NCI-H1436 (cell line): ENCODE measurements at places on chromosomes 2 and 18.

DNA sequence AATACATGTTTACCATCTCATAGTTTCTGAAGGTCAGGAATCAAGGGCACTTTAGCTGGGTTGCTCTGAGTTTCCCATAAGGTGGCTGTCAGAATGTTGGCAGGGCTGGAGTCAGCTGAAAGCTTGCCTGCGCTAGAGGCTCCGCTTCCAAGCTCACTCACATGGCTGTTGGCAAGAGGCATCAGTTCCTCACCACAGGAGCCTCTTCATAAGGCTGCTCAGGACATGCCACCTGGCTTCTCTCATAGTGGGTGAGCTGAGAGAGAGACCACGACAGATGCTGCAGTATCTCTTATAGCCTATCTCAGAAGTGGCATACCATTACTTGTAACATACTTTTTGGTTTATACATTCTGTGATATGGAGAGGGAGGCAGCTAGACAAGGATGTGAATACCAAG is 7.2 kb downstream of the HADHB start:
- no peak for DNase-seq

DNA sequence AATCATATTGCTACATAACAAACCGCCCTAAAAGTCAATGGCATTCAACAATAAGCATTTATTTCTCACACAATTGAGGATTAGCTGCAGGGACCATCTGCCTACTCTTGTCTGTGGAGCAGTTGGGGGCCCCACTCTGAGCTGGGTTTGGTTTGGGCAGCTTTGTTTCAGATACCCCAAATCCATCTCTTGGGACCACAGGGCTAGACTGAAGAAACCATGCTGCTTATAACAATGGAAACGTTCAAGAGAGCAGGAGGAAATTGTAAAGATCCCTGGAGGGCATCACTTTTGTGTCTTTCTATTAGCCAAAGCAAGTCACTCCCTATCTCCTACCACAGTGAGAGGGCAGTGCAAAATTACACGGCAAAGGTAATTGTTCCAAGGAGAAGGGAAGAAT is 146.5 kb upstream of the MGAT5 start:
- no peak for DNase-seq

- no peak for DNase-seq
Observed at GRCh38 chr2:197547163-197547900, 31.5 kb downstream of the MOB4 start.

GRCh38 chr2:238939074-238939473 is 91.2 kb downstream of the TWIST2 start:
- DNase-seq: no peak

DNA sequence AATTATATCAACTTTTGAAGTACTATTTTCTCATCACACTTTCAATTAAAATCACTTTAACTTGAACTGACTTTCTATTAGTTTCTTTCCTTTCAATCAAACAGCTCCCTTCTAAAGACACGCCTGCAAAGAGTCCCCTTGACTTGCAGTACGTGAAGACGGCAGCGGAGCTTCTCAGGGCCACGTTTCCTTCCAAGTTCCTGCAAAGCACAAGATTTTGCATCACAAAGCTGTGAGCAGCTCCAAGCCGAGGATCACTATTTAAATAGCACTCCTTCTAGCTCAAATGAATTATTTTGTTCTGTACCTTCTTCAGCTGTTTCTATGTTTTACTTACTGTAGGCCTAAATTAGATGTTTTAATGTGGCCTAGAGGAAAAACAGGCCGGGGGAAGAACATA is 30.8 kb downstream of the SH3YL1 start:
- no peak for DNase-seq

DNA sequence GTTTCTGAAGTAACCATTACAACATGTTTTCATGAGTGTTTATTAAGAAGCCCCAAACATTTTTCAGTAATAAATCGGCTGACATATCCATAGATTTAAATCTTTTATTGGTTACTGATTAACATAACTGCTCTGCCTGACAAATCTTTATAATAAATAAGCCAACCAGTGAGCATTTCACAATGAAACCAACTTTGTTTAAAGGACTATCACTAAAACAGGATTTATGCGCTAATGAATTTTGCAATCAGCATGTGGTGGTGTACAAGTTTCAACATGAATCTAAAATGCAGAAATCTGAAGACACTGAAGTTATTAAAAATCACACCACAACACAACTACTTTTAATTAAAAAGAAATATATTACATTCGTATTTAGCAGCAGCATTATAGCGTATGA is 166.7 kb downstream of the MEIS1 start:
- no peak for DNase-seq
